ENCODE measurements at places on chromosomes 3 and 15. TPM values are rescaled to one million over a fixed set of nuclear protein-coding genes. Genes with fewer than 3 reads are reported as not detected.

Gene CISH
- total RNA-seq = 10.3 TPM

DNA sequence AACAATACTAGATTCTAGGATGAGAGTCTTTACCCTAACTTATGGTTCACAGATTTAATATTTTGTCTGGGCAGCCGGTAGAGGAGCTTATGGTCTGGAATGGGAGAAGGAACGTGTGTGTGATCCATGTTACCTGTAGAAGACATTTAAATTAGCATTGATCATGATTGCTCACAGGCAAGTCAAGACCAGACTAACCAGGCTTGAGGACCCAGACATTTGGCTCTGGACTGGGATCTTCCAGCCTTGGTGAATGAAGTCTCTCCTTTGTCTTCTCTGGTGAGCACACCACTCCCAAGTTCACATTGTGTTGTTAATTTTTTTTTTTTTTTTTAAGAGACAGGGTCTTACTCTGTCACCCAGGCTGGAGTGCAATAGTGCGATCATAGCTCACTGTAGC, 11.7 kb downstream of the ABHD2 start:
- no peaks in the 10 kb centered on the region for H3K27me3 ChIP-seq
- no peak for DNase-seq
- H3K27ac ChIP-seq = no peak overlapping the region
- no peaks in the 10 kb centered on the region for H3K4me1 ChIP-seq

- no peaks in the 10 kb centered on the region for H3K4me1 ChIP-seq
- H3K36me3 ChIP-seq = no peaks in the 10 kb centered on the region
- peak; percentile 74 for DNase-seq
- H3K27me3 ChIP-seq = no peaks in the 10 kb centered on the region
These were observed 74.8 kb upstream of the RPL32 start for GRCh38 chr3:12916159-12916558.

- H3K4me3 ChIP-seq = no peak overlapping the region
- DNase-seq = no peak
- H3K27ac ChIP-seq = no peak overlapping the region
These were observed 539.2 kb downstream of the VGLL3 start for GRCh38 chr3:86451749-86452148.

GRCh38 chr15:50067254-50067653, 51.8 kb downstream of the ATP8B4 start:
- no peak overlapping the region for H3K4me3 ChIP-seq
- DNase-seq = no peak

Gene EOMES
- total RNA-seq = not detected

- DNase-seq = no peak
- no peak overlapping the region for H3K27ac ChIP-seq
- no peaks in the 10 kb centered on the region for H3K27me3 ChIP-seq
- H3K4me3 ChIP-seq = no peak overlapping the region
- H3K36me3 ChIP-seq = no peaks in the 10 kb centered on the region
These were observed 284.2 kb downstream of the SV2B start for GRCh38 chr15:91384189-91384730.

DNA sequence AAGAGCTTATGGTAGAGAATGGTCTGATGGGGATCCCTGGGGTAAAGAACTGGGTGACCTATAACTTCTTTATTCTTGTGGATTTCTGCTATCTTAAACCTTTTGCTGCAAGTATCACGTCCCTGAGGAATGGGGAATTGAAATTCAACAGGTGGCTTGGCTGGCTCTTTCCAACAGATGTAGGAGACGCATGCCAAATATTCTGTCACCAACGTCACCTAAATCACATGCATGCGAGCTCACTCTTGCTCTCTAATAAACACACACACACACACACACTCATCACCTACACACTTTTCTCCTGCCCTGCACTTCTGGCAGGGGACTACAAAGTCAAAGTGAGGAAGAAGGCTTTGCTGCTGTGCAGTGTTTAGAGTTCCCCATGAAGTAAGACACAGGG, 145.8 kb upstream of the NECTIN3 start:
- H3K27me3 ChIP-seq = no peaks in the 10 kb centered on the region
- H3K4me1 ChIP-seq = no peaks in the 10 kb centered on the region
- H3K27ac ChIP-seq = no peak overlapping the region
- no peak overlapping the region for H3K4me3 ChIP-seq
- no peaks in the 10 kb centered on the region for H3K36me3 ChIP-seq
- no peak for DNase-seq

- H3K36me3 ChIP-seq = no peaks in the 10 kb centered on the region
- DNase-seq = no peak
These were observed 943.9 kb downstream of the ROBO1 start for GRCh38 chr3:78823859-78824258.

All from Peyer's patch (tissue), 4 donors.